ENCODE measurements at places on chromosomes 5 and 9. TPM values are rescaled to one million over a fixed set of nuclear protein-coding genes. Genes with fewer than 3 reads are reported as not detected.
A peak's percentile ranks its signal among the peaks of the same experiment; 100 is the strongest.

GRCh38 chr5:181173420-181174342 is 26.3 kb downstream of the OR2V2 start:
- DNase-seq = no peak
- peaks cover 75% of the 10 kb centered on the region for H3K27me3 ChIP-seq
- H3K27ac ChIP-seq = no peak overlapping the region
- H3K4me3 ChIP-seq = no peak overlapping the region
- no peaks in the 10 kb centered on the region for H3K4me1 ChIP-seq

GRCh38 chr5:170380361-170380951 is 8.7 kb downstream of the KCNMB1 start:
- H3K4me1 ChIP-seq = no peaks in the 10 kb centered on the region
- H3K27ac ChIP-seq = no peak overlapping the region

DNA sequence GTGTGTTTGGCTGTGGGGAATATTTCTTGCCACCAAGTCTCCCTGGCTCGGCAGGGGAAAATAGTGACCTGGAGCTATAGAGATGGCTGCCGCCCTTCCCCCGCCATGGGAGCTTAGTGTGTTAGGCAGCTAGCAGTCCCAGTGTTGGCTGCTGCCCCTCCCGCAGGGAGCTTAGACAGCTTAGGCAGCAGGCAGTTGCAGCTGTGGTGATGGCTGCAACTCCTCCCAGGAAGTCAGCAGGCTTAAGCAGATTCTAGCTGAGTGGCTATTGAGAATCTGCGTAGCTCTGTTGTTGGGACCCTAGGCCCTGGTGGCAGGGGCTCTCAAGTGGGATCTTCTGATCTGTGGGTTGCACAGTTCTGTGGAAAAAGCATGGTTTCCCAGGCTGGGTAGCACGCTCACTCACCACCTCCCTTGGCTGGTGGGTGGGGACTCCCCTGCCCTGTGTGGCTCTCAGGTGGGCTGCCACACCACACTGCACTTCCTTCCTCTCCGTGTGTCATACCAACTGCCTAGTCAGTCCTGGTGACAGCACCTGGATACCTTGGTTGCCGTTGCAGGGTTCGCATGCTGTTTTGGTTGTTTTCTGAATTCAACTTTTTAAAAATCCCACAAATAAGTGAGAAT is 9.3 kb downstream of the OR1N2 start:
- H3K27ac ChIP-seq = no peak overlapping the region
- H3K4me3 ChIP-seq = no peak overlapping the region
- H3K4me1 ChIP-seq = no peaks in the 10 kb centered on the region

DNA sequence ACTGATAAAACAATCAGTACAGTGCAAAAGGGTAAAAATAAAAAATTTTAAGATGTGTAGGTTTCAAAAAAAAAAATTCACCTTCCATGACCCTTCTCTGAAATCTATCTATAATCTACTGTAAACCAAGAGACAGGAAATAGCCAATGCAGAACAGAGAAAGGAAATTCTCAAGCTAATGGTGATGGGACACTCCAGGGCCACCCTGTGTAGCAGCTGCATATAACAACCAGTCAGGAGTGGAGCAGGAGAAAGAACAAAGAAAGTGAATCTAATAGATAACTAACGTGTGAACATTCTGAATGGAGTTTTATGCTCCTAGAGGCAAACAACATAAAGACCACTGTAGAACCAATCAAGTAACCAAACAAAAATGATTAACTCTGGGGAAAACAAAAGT is 16.6 kb downstream of the SPTLC1 start:
- H3K36me3 ChIP-seq = no peaks in the 10 kb centered on the region
- DNase-seq = no peak
- peaks cover 8% of the 10 kb centered on the region for H3K4me1 ChIP-seq

DNA sequence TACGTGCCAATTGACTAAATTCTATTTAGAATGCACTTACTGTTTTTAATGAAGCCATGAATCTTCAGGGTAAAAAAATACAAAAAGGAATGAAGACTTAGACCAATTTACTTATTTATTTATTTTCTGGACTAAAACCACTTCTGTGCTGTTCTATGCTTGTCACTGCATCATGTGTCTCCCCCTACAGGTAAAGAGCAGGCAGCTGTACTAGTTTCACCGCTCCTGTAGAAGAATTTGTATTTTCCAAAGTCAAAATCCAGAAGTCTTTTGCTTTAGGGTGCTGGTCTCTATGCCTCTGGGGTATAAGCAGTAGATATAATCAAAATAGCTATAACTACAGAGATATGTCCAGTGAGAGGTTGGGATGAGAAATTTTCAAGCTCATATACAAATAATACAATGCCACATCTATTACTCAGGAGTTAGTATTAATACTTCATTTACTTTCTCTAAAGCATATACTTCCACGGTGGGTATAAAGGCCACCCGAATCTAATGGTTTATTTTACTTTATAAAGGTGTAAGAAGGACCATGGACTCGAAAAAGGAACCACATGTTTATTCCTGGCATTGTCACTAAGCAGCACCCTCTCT is 591.5 kb downstream of the RAB3C start:
- no peak overlapping the region for H3K27ac ChIP-seq
- no peaks in the 10 kb centered on the region for H3K36me3 ChIP-seq
- no peak overlapping the region for H3K4me3 ChIP-seq
- no peaks in the 10 kb centered on the region for H3K27me3 ChIP-seq
- DNase-seq = no peak
- no peaks in the 10 kb centered on the region for H3K4me1 ChIP-seq

DNA sequence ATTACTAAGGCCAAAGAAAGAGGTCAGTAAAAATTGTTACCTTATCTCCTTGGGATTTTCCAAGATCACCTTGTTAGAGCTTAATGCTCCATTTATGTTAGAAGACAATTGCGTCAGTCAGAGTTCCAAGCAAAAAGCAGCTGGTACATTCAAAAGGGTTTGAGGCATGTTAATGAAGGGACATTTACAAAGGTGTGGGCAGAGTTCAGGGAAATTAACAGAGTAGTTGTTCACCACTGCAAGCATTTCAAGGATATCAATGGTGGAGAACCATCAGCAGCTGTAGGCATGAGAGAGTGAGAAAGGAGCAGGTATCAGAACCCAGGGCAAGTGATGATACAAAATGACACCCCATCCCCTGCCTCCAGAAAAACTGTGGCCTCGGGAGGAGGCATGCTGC is 17.0 kb upstream of the SMARCA2 start:
- no peak overlapping the region for H3K27ac ChIP-seq
- H3K27me3 ChIP-seq = no peaks in the 10 kb centered on the region
- DNase-seq = no peak
- no peaks in the 10 kb centered on the region for H3K4me1 ChIP-seq
- no peaks in the 10 kb centered on the region for H3K36me3 ChIP-seq

DNA sequence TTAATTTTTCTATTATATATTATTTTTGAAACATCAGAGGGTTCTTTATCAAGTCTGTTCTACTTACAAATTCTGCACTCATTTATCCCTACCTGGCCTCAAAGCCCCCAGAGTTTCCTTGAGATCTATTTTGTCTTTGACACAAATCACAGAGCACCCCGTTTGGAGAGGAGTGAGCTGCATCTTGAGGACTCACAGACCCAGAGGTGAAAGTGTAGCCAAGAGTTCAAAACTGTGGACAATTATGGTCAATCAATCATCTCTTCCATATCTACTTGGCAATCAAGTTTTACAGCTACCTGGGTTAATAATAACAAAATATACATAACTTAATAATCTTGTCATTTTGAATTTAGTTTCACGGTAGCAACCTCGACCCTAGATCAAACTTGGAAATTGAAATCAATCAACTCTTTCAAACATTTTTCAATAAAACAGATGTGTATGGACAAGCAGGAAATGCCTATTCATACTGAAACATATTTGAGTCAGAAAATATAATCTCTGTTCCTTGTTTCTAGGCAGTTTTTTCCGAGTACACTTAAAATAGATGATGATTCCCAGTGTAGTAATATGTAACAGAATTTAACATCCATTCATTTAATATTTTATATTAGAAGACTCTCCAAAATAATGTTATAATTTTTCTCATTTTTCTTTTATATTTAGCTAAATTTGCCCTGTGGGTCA is 13.7 kb upstream of the SYK start:
- no peaks in the 10 kb centered on the region for H3K27me3 ChIP-seq
- DNase-seq = no peak
- no peak overlapping the region for H3K27ac ChIP-seq
- H3K4me1 ChIP-seq = no peaks in the 10 kb centered on the region
- no peaks in the 10 kb centered on the region for H3K36me3 ChIP-seq

- peak overlapping the region; percentile 44 for H3K27ac ChIP-seq
- DNase-seq = no peak
- no peaks in the 10 kb centered on the region for H3K36me3 ChIP-seq
- H3K27me3 ChIP-seq = no peaks in the 10 kb centered on the region
- no peak overlapping the region for H3K4me3 ChIP-seq
These were observed 16.0 kb upstream of the SLC22A4 start for GRCh38 chr5:132277971-132278853.

DNA sequence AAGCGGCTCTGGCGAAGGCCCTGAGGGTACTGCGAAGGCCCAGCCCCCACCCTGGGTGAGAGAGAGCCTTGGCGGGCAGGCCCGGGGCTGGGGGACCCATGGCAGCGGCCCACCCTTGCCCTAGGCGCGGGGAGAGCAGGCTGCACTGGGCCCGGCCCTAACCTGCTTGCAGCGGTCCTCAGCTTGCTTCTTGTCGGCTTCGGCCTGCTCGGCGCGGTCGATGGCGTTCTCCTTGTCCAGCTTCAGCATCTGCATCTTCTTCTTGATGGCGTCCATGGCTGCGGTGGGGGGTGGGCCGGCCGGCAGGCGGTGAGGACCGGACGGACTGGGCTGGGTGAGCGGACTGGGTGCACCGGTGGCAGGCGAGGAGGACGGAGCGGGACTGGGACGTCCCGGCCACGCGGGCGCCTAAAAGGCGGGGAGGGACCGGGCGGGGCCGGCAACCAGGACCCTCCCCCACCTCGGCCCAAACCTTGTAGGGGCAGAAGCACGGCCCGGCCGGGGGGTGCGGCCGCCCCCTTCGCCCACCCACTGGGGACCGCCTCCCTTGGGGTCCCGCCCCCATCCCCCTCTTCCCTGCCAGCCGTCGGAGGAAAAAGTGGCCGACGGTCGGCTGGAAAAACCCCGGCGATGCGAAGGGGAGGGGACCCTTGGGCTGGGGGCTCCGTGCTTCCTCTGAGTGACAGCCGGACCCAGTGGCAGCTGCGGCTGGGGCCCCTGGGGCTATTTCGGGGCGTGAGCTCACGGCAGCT is at the start of gene TPM2:
TSS of gene TPM2 (minus strand) at position 384 of the 752 bp plus-strand sequence. CDS start at position 276, 108 bp downstream.
- peak within 1 kb of the TSS; percentile 96 for H3K27ac ChIP-seq
- H3K4me3 ChIP-seq = peak within 1 kb of the TSS; percentile 82
- DNase-seq = peak; percentile 35
- peaks cover 6% of the 10 kb centered on the region for H3K4me1 ChIP-seq
- no peaks in the 10 kb centered on the region for H3K36me3 ChIP-seq

GRM6 gene
- total RNA-seq = not detected

SLC6A19 gene
- not detected for total RNA-seq

ANKRD55 gene
- not detected for total RNA-seq

CAPSL gene
- total RNA-seq = not detected

LURAP1L gene
- total RNA-seq = 12.7 TPM

All from tibial nerve (tissue), 4 donors.